ENCODE measurements at places on chromosomes 16 and 17. TPM values are rescaled to one million over a fixed set of nuclear protein-coding genes. Genes with fewer than 3 reads are reported as not detected.

- DNase-seq = no peak
Measured at GRCh38 chr17:29140631-29141513, 39.3 kb downstream of the MYO18A start.

DNA sequence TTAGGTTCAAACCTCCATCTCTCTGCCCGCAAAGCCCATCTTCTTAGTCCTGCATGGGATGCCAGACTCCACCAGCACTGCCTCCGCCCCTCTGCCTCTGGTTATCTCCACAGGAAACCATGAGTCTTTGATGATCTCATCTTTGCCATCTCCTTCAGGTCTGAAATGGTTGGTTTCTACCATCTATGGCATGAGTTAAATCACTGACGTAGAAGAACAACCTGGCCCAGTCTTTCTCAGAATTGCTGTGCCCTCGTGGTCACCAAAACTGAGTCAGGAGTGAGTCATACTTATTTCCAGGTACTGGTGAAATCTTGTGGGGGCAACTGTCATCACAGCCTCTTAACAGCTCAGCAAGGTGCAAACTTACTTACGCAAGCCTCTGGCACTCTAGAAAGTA lies 468.7 kb upstream of the C16orf82 start:
- DNase-seq = no peak

DNA sequence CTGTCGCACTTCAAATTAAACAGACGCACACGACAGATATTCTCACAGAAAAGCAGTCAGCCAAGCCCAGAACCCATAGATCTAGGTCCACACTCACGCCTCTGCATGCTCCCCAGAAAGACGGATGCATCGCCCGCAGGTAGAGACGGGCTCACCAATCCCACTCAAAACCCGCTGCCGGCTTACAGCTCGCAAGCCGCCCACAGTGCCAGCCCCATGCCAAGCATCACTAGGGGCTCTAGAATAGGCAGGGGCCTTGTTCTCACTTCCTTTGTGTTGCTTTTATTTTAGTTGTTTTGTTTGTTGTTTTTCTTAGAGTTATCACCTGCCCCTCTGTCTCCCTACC lies 336 bp upstream of the BMERB1 start:
- DNase-seq = no peak

DNA sequence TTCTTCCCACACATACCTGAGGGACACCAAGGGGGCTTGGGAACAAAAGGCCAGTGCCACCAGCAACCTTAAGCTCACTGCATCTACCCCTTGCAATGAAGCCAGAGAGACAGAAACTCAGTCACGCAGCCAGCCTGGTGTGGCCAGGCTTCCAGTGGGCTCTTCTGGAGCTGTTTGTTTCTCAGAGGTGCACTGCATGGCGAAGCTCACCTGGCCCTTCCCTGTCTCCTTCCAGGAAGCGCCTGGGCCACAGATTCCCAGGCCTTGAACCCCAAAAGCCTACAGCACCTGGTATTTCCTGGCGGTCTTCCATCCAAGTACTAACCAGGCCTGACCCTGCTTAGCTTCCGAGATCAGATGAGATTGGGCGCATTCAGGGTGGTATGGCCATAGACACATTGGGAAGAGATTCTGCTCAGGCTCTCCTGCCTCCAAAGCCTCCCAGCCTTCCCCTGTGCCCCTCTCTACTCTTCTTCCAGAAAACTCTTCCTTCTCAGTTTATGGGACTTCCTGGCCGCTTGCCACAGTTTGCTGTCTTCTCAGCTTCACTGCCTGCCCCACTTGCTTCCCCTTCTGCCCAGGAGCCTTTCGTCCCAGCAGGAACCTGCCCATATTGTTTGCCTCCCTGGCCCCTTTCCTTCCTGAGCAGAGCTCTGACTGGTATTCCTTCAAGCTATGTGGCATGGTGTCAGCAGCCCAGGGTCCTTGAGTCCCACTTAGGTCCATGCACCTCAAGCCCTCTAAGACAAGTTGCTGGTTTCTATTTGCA lies 1.6 kb downstream of the CISD3 start:
- no peak for DNase-seq

GRCh38 chr17:58217766-58218165 lies 1.3 kb downstream of the MKS1 start:
- DNase-seq = no peak

DNA sequence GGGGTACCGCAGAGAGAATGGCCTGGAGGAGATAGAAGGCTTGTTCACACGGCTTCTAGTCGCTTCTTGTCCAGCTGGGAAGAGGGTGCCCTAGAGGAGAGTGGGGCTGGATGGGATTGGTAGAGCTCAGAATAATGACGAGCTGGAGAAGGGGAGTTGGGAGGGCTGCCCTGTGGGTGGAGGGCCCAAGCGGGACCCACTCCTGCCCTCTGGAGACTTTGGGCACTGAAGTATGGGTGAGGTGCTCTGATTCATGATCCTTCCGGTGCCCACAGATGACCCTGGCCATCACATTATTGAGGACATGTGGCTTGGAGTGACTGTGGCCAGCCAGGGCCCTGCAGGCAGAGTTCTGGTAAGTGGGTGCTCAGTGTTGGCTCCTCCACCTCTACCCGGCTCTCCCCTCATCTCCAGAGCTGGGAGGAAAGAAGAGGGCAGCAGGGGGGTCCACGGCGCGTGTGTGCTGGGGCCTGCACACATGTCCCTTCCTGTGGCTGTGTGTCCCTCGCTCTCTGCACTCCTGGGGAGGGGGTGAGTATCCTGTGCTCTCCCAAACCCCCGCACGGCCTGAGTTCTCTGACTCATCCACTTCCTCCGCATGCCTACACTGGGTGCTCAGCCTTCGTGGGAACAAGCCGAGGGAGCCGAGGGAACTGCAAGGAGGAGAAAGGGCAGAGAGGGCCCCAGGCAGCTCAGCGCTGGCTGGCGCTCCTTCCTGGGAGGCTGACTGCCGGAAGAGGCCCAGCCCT lies 8.5 kb downstream of the ITGA3 start:
- DNase-seq = peak; percentile 85

DNA sequence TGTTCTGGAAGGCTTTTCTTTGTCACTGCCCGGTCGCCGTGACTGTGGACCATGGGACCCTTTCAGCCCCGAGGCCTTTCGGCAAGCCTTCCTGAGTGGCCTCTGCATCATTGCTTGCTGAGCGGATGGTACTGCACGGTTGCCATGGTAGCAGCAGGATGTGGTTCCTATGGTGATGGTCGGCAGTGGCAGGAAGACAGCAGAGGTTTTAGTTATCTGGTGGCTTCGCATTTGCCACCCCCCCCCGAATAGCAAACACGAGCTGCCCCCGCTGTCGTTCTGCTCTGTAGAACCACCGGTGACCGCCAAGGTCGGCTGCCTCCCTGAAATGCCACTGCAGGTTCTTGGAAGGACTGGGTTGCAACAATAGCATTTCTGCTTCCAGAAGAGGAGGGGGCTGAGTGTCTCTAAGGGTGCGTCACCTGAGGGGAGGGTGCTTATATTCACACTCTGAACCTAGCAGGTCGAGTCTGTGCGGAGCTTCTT lies 76.6 kb downstream of the CMIP start:
- DNase-seq = no peak

- DNase-seq = no peak
Measured at GRCh38 chr17:1373707-1374237, 26.2 kb downstream of the YWHAE start.

- DNase-seq = no peak
Measured at GRCh38 chr17:78623541-78623940, 46.3 kb upstream of the DNAH17 start.

- no peak for DNase-seq
Measured at GRCh38 chr17:81253358-81254131, 14.4 kb downstream of the NDUFAF8 start.

DNA sequence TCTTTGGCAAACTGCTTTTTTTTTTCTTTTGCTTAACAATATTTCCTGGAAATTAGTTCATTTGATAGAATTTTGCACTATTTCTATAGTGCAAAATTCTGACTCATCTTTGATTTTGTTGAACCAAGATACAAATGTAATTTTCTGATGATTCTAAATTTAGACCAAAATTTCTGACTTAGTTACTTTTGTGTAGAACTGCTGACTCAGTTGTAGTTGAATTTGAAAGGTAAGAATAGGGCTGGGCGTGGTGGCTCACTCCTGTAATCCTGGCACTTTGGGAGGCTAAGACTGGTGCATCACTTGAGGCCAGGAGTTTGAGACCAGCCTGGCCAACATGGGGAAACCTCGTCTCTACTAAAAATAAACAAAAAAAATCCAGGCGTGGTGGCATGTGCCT lies 223.0 kb downstream of the BCAS3 start:
- DNase-seq = no peak

DNA sequence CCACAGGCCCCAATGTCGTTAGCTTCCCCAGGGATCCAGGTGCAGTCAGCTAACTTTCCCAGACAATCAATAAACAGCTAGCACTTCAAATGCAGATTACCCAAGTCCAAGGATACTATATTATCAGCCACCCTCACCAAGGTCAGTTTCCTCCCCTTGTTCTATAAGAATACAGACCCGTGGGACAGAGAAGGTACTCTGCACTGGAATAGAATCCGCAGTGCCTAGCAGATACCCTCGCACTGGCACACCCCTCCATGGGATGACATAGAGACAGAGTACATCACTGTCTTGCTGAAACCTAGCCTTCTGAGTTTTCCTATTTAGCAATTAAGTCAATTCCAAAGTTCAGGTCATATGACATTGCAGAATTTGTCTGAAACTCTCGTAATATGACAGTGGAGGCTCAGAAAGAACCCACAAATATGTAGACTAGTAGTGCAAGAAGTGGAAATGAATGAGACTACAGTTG lies 40.0 kb upstream of the ABCA10 start:
- DNase-seq = no peak

RTN4RL1 gene
- polyA plus RNA-seq = 0.04 TPM

EVPL gene
- not detected for polyA plus RNA-seq

PRAC2 gene
- polyA plus RNA-seq = not detected

HCFC1R1 gene
- 73.4 TPM for polyA plus RNA-seq

LDHD gene
- polyA plus RNA-seq = 0.38 TPM

SMIM5 gene
- polyA plus RNA-seq = not detected

All from AG04450 (cell line).